ENCODE measurements at places on chromosomes 2 and 18.

DNA sequence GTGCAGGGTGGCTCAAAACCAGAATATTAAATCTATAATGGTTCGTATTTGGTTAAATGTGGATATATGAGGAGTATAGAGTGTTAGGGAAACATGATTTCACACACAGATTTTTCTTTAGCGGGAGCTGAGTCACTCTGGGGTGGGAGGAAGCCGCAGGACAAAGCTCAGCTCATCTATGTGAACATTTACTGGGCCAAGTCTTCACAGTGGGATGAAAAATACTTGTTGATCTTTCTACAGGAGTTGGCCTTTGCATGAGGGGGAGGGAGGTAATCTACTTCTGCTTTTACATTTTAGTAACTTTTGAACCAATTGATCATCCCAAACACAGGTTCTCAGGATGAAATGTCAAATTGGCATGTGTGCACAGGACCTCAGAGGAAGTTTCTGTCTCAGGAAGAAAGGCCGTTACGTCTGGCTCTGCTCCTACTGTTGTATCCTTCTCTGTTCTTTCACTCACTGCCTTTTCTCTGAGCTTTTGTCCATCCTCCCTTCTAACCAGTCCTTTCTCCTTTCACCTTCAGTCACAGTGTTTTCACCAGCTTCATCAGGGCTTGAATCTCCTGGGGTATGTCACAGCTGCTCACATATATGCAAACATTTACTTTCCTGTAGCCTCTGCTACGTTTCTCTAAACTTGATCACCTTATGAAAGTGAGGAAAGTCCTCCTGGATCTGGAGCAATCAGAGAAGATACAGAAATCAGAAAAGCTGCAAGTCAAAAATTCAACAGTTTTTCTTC is 943.3 kb upstream of the FANCL start:
- DNase-seq = no peak

- DNase-seq = no peak
Observed at GRCh38 chr2:132837769-132838168, 167.8 kb upstream of the LYPD1 start.

DNA sequence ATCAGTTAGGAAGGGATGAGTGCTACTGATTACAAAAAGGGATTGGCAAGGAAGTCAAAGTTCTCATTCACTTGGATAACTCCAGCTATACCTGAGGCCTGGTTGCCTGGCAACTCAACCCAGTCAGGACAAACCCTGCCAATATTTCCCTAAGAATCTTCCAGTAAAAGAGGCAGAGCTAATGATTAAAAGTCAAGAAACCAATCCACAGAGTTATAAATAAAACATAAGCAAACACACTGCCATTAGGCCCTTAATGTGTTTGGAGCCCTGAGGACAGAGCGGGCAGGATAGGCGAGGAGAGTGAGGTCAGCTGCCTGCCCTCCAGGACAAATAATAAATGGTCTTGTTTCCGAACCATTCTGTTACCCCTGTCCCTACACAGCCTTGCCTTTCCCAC is 215.6 kb upstream of the NABP1 start:
- DNase-seq = no peak

DNA sequence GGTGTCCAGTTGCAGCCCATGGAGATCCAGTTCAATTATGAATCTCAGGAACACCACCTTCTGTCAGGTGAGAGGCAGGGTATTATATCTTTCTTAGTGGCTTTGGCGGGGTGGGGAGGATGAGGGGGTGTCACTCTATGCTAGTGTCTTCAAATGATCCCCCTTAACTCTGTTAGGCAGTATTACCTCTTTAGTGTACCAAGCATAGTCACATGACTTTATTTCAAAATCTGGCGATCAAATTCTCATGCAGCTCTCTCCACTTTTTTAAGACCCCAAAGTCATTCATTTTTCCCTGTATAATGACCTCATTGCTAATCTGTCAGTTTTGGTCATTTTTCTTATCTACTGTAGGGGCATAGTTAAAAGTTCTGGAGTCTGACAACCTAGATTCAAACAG is 1.1 kb upstream of the ZSCAN30 start:
- no peak for DNase-seq

GRCh38 chr18:26403491-26403890 is 144.9 kb downstream of the KCTD1 start:
- DNase-seq = no peak

DNA sequence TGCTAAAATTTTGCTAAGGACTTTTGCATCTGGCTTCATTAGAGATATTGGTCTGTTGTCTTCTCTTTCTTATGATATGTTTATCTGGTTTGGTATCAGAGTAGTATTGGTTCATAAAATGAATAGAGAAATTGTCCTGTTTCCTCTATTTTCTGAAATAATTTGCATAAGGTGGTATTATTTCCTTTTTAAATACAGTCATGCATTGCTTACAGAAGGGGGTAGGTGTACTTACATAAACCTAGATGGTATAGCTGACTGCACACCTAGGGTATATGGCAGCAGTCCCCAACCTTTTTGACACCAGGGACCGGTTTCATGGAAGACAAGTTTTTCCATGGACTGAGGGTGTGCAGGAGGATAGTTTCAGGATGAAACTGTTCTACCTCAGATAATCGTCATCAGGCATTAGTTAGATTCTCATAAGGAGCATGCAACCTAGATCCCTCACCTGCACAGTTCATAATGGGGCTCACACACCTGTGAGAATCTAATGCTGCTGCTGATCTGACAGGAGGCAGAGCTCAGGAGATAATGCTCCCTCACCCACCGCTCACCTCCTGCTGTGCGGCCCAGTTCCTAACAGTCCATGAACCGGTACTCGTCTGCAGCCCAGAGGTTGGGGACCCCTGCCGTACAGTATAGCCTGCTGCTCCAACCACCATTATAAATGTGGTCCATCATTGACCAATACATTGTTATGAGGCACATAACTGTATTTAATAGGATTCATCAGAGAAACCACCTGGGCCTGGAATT is 189.2 kb downstream of the FAM210A start:
- DNase-seq = no peak

DNA sequence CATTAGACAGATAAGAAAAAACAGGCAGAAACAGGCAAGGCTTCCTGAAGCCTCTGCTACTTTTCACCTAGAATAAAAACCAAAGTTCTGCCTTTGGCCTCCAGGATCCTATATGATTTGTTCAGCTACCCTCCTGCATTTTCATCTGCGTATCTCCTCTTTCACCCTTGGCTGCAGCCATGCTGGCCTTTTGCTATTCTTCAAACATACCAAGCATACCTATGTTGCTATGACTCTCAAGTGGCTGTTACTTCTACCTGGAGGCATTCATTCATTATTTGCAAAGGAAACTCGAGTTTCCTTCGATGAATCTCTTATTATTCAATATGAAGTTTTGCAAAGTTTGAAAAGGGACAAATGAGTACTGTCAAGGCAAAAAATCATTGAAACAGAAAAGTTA is 106.4 kb upstream of the HNMT start:
- DNase-seq = no peak

- DNase-seq = no peak
Observed at GRCh38 chr18:47797126-47797525, 133.3 kb downstream of the SMAD2 start.

DNA sequence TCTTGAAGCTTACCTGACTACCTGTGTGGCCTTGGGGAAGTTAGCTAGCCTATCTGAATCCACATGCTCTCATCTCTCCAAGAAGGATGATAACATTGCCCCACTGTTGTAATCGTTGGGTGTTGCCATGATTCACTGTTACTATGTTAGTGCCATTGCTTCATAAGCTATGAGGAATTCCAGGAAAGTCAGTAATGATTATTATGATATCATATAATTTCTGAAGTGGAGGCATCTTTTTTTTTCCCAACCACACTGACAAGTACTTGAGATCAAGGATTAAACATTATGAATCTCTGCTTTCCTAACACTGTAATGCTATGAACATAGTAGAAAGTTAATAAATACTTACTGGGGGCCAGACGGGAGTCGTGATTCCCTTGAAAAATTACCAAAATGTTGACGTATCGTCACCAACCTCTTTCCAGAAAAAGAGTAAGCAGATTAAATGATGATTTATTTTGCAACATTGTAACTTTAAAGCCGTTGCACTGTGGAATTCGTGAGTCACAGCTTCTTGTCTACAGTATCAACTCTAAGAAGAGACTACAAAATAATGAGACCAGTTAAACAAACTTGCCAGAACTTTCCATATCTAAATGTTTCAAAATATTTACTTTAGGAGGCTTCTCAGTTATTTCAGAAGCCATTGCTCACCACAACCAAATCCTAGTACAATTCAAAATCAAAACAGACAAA is 459.9 kb downstream of the PIK3C3 start:
- DNase-seq = no peak

DNA sequence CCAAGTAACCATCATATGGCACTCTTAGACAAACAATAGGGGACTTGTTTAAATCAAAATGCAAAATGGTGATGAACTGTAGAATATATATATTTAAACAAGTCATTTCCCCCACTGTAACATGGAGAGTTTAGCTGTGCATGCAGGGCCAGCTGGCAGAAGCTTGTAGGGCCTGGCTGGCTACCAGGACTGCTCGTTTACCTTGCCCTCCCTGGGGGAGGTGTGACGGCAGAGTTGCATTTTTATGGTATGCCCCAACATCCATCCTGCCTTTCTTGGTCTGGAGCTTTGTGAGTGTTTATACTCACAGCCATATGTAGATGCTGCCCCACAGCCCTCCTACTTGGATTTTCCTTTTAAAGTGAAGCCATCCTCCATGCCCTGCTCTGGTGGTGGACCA is 101.7 kb upstream of the ZFP36L2 start:
- no peak for DNase-seq

- no peak for DNase-seq
Observed at GRCh38 chr2:239965318-239965717, 59.8 kb downstream of the NDUFA10 start.

GRCh38 chr2:169540146-169540545 is 30.6 kb downstream of the KLHL41 start:
- no peak for DNase-seq

GRCh38 chr18:3648200-3648599 is 198.2 kb downstream of the TGIF1 start:
- DNase-seq = no peak

DNA sequence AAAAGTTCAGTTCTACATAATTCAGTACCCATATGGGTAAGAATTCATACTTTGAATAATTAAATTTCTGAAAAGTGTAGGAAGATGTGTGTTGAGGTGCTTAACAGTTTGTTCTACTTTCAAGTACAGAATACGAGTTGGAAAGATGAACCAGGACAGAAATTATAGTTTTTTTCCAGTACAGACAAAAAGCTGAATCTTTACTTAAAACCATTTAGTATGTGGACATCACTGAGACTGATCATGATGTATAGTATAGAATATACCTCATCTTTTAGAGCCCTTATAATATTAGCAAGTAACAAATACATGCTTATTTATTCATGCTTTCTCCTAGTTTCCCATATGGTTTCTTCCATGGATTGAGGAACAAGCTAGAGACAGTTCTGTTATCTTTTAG is 10.0 kb downstream of the DDX1 start:
- DNase-seq = no peak

- no peak for DNase-seq
Observed at GRCh38 chr2:222000326-222000725, 298.5 kb downstream of the PAX3 start.

- DNase-seq = no peak
Observed at GRCh38 chr2:232506709-232507108, 13.5 kb upstream of the PRSS56 start.

DNA sequence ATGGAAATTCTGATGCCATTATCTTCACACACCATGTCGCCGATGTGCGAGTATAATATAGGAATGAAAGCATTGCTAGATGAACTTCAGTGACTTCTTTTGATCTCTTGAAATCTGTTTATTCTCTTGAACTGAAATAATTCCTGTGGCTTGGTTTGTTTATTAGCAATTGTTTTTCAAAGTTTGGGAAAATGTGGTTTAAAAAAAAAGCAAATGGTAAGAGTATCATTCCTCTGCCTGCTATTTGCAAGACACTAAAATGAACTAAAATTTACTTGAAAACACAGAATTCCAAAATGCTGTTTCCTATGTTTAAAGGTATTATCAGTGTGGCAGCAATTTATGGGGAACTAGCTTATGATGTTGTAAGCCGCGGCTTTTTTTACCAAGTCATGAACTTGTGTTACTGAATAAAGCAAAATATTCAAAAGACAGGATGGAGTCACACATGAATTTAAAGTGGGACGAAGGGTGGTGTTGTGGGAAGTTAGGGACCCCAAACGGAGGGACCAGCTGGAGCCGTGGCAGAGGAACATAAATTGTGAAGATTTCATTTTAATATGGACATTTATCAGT is 96.4 kb downstream of the COLEC12 start:
- no peak for DNase-seq

- no peak for DNase-seq
Observed at GRCh38 chr18:48219810-48220499, 189.2 kb downstream of the ZBTB7C start.

GRCh38 chr18:63004466-63005089 is 289.2 kb downstream of the PHLPP1 start:
- DNase-seq = no peak

- DNase-seq = no peak
Observed at GRCh38 chr2:68771211-68771751, 36.7 kb downstream of the ARHGAP25 start.

DNA sequence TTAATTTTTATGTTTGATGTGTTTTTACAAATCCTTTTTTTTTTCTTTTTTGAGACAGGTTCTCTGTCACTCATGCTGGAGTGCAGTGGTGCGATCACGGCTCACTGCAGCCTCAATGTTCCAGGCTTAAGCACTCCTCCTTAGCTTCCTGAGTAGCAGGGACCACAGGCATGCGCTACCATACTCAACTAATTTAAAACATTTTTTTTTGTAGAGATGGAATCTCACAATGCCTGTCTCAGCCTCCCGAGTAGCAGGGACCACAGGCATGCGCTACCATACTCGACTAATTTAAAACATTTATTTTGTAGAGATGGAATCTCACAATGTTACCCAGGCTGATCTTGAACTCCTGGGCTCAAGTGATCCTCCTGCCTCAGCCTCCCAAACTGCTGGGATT is 3.2 kb downstream of the NOTO start:
- no peak for DNase-seq

GRCh38 chr2:155384555-155385123 is 686.1 kb downstream of the KCNJ3 start:
- DNase-seq = no peak

- no peak for DNase-seq
Observed at GRCh38 chr2:218422403-218423086, 3.6 kb downstream of the VIL1 start.

DNA sequence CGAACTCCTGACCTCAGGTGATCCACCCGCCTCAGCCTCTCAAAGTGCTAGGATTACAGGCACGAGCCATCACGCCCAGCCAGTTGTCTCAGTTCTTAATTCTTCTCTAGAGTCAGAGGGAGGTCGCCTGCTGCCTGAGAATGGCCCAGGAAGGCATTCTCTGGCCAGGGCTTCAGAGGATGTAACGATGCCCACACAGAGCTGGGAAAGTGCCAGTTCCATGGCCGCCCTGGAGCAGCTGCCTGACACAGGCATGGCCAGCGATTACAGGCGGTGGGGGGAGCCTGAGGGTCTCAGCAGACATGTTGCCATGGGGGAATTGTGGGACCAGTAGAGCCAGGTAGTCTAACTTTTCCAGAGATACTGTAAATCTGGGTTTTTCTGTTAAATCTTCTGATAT is 25.6 kb upstream of the DNMT3A start:
- DNase-seq = no peak

- no peak for DNase-seq
Observed at GRCh38 chr2:132519566-132519965, 103.0 kb downstream of the GPR39 start.
